OCI-LY7 (cell line): ENCODE measurements at places on chromosomes 7 and 10. TPM values are rescaled to one million over a fixed set of nuclear protein-coding genes. Genes with fewer than 3 reads are reported as not detected.

DNA sequence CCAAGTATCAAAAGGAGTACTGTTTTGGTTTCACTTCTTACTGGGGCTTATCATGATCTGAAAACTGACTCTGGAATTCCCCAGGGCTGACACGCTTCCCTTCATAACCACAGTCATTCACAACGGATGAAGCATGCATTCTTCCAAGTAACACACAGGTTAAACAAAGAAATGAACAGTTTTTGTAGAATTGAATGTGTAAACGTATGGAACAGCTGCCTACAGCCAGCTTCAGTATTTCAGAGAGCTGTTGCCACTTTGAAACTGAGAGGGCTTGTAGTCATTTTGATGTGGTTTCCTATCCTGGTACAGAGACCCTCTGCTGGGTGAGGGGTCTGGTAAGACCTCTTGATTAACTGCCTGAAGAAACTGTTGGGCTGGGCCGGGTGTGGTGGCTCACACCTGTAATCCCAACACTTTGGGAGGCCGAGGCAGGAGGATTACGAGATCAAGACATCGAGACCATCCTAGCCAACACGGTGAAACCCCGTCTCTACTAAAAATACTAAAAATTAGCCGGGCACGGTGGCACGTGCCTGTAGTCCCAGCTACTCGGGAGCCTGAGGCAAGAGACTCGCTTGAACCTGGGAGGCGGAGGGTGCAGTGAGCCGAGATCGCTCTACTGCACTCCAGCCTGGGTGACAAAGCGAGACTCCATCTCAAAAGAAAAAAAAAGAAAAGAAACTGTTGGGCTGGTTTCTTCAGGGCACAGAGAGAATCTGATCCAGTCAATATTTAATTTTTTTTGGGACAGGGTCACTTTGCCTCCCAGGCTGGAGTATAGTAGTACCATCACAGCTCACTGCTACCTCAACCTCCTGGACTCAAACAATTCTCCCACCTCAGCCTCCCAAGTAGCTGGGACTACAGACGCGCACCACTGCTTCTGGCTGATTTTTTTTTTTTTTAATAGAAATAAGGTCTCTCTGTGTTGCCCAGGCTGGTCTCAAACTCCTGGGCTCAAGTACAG is 4.7 kb downstream of the NFE2L3 start:
- peak; percentile 47 for DNase-seq

DNA sequence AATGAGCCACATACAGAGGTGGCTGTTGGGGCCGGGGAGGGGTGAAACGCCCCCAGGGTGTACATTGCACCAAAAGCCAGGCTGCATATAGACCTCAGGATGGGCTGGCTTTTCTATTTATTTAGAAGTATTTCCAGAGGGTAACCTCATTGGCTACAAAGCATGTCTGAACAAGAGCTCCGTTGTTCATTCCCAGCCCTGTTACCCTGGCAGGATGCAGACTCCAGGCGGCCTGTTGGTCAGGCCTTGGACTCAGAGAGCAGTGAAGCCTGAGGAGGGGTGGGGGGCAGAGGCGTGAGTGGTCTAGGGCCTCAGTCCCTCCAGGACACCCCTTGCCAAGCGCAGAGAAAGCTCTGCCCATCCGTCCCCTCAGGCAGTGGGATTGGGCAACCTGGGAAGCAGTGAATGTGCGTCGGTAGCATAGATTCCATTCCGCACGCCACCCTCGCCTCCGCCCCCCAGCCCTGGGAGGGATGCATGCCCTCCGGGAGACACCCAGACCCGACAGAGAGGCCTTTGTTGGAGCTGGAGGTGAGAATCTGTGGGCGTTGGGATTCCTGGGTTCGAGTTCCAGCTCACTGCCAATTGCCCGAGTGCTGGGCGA is 41.9 kb downstream of the TCF7L2 start:
- no peak for DNase-seq

DNA sequence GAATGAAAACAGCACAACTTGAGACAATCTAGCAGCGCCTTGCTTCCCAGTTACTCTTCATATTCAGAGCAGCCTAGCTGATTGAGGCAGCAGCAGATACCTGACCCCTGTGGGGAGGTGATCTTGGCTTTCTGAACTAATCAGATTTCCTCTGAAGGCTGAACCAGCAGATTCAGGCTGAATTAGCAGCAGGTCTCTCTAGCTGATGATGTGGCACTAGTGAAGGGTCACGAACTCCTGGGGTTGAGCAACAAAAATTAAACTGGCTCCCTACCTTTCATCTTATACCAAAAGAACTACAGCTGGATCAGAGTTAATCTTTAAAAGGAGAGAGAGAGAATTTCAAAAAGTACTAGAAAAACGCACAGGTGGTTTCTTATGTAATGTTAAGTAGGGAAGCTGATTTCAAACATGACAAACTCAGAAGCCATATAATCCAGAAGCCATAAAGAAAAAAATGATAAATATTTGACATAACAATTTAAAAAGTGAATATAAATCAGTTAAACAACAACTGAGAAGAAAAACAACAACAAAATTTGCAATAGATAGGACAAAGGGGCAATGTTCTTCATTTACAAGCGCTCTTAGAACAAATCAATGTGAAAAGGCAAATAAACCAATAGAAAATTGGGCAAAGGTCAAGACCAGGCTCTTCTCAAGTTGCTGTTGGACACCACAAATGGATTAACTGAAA is 13.5 kb downstream of the SLC25A13 start:
- no peak for DNase-seq

DNA sequence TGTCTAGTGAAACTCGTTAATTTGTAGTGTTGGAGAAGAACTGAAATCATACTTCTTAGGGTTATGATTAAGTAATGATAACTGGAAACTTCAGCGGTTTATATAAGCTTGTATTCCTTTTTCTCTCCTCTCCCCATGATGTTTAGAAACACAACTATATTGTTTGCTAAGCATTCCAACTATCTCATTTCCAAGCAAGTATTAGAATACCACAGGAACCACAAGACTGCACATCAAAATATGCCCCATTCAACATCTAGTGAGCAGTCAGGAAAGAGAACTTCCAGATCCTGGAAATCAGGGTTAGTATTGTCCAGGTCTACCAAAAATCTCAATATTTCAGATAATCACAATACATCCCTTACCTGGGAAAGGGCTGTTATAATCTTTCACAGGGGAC is 187.6 kb downstream of the CFTR start:
- DNase-seq, result no peak

DNA sequence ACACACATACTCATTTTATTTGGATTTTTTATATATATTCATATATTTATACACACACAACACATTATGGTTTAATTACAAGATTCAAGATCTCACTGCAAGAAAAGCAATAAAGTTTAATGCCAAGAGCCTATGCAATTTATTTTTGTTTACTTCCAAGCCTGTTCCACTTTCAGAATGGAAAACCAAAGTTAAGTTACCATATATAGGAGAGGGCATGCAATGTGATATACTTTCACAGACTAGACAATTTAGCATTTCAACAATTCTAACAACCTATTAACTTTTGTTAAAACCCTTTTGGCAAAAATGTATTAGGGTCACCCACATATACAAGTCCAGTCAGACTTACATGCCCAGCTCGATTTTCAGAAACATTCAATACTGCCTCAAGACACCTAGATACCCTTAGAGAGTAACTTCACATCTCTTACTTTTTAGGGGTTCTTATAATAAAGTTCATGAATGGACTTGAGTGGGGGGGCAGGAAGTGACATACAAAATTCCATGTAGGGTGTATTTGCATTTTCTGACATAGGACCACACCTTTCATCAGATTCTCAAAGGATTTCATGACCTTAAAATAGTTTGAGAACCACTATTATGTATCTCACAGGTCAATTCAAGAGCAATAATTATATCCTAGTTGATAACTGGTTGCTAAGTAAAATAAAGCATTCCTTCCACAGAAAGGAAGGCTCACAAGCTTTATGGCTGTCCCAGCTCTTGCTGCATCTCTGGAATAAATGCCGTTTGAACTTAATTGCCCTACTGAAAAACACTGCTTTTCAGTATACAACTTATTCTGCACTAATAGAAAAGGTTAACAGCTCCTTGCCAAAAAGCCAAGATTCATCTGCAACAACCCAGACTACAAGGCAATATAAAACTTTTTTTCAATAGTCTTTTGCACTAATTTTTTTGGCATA is 2.5 kb downstream of the P4HA1 start:
- peak; percentile 21 for DNase-seq

GRCh38 chr10:101091546-101092290 is 29.9 kb downstream of the KAZALD1 start:
- no peak for DNase-seq

- DNase-seq, result no peak
These were observed at the start of gene ZNF365 for GRCh38 chr10:62373995-62374861. TSS of gene ZNF365 (plus strand) at chr10:62374369. CDS start at chr10:62376194, 1,825 bp downstream.

- no peak for DNase-seq
These were observed 22.7 kb upstream of the ZCCHC24 start for GRCh38 chr10:79468015-79468560.

GRCh38 chr10:108358912-108359311 is 1194.4 kb upstream of the SORCS1 start:
- no peak for DNase-seq

DNA sequence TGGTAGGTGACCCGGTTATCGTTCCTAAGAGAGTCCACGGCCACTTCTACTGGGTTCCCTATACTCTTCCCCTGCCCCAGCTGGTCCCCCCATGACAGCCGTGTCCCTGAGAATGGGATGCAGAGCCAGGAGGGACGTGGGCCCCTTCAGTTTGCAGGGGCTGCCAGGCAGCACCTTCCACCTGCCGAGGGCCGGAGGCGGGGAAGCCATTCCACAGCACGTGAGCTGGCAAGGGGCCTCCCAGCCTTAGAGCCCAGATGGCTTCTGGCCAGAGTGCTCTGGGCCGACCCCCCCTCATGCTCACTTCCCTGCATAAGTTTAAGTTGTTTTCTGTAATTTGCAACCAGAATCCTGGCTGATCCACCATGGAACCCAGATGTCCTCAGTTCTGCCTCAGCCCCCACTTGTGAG is 39.0 kb downstream of the DIP2C start:
- DNase-seq, result no peak

GRCh38 chr7:97513326-97513725 is 218.6 kb upstream of the TAC1 start:
- DNase-seq, result peak; percentile 2

GRCh38 chr10:24708081-24708480 is 15.6 kb downstream of the ARHGAP21 start:
- DNase-seq, result no peak

- DNase-seq, result no peak
These were observed 48.5 kb downstream of the SMKR1 start for GRCh38 chr7:129550693-129551360.

- DNase-seq, result no peak
These were observed 235.8 kb upstream of the IGFBP3 start for GRCh38 chr7:46156853-46157252.

DNA sequence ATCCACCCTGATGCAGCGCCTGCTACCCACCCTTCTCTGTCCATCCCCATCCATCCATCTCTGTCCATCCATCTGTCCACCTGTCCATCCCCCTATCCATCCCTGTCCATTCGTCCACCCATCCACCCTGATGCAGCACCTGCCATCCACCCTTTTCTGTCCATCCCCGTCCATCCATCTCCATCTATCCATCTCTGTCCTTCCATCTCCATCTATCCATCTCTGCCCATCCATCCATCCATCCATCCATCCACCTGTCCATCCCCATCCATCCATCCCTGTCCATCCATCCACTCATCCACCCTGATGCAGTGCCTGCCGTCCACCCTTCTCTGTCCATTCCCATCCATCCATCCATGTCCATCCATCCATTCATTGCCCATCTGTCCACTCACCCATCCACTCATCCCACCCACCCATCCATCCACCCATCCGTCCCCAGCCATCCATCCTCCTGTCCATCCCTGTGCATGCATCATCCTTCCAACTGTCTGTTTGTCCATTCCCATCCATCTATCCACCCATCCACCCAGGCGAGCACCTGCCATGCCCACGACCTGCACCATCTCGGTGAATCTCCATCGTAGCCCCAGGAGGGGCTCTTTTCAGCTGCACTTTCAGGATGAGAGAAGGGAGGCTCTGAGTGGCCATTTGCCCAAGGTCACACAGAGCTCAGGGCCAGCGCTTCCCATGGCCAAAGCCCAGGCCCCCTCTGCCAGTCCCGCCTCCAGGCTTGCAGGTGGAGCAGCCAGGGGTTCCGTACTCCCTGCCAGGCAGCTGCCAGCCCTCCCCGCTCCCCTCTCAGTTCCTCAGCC is 137.4 kb downstream of the LHPP start:
- no peak for DNase-seq

DNA sequence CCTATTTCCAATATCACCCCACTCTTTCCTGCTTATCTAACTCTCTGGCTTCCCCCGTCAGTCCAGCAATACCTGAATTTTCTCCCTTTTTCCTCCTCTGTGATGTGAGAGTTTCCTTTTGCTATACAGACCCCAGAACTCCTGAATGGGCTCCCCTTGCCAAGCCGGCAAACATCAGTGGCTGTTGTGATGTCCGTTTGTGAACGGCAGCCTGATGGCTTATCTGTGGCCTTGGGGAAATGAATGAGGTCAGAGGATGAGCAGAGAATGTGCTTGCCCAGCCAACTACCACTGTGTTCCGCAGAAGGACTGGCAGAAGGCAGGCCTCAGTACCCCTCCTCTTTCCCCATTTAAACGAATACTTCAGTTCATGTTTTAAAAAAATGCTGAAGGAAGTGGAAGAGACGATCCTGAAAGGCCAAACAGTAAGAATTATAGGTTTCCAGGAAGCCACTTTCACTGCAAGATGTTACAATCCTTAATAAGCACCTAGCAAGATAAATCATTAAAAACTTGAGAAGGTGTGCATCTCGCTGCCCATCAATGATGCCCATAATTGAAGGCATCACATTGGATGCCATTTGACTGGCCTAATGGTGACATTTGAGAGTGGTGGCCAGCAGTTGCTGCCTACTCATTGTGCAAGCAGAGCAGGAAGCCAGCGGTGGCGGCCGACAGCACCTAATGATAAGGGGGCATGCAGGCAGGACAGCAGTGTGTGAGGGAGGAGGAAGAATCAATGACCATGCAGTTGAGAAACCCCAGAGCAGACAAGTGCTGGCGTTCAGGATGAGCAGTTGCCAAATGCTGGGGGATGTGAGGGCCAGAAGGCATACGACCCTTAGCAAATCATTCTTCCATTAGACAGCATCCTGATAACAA is 31.5 kb downstream of the SLC18A2 start:
- DNase-seq, result no peak

GRCh38 chr10:96850825-96851224 is 18.7 kb downstream of the LCOR start:
- no peak for DNase-seq

- DNase-seq, result no peak
These were observed 30.0 kb downstream of the ADGRA1 start for GRCh38 chr10:133117688-133118071.

GRCh38 chr10:89035461-89035860 is 44.9 kb downstream of the FAS start:
- no peak for DNase-seq

The RET gene
- total RNA-seq, result 0.06 TPM in 1 of 2 replicates, not detected in the other

The AGAP5 gene
- total RNA-seq, result 9.9 and 10.7 TPM in 2 replicates

The FEZF1 gene
- total RNA-seq, result not detected in 2 replicates

The FAM200A gene
- 7.3 and 7.9 TPM in 2 replicates for total RNA-seq

The CYP17A1 gene
- total RNA-seq, result not detected in 2 replicates

The SPAM1 gene
- total RNA-seq, result not detected in 2 replicates

The PNLIPRP2 gene
- not detected in 2 replicates for total RNA-seq

The NUTM2D gene
- total RNA-seq, result 1.3 and 2.5 TPM in 2 replicates
